ENCODE measurements at places on chromosomes 4 and X.

DNA sequence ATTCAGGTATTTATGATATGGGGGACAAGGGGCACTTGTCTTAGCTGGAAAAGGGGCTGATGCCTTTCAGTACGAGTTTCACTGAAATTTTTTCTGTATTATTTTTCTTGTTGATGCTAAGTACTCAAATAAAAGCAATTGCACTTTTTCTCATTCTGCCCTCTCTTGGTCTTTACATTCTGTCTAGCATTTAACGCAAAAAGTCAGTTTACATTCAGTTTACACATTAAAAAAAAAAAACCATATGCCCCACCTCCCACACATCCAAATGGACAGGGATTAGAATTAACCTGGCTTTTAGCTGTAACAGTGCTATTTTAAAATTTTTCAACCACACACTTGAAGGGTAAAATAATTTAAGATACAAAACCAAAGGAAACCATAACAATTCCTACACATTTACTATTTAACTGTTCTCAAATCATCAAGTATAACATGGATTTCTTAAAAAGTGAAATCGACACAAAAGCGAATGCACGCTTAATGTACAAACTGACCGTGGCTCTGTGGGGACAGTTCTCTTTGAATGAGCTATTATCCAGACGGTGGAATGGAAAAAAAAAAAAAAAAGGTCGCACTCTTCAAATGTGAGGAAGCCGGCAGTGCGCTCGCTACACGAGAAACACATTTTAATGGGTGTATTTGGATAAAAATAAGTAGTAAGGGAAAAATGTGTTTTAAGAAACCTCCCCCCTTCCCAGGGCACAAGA lies 1.4 kb downstream of the AMMECR1 start:
- no peak for DNase-seq

DNA sequence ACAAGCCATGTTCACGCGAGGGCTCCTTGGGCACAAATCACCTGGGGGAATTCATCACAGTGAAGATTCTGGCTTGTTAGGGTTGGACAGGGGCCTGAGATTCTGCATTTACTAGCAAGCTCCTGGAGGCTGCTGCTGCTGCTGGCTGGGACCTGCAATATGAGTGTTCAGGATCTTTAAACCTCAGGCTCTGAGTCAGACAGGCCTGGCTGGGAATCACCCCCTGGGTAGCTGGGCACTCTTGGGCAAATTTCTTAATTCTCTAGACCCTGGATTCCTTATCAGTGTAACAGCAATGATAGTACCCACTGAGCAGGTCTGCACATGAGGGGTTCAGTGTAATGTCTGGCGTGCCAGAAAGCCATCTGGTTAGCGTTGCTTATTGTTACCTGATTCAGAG lies 101.5 kb downstream of the DHX15 start:
- DNase-seq, result no peak

DNA sequence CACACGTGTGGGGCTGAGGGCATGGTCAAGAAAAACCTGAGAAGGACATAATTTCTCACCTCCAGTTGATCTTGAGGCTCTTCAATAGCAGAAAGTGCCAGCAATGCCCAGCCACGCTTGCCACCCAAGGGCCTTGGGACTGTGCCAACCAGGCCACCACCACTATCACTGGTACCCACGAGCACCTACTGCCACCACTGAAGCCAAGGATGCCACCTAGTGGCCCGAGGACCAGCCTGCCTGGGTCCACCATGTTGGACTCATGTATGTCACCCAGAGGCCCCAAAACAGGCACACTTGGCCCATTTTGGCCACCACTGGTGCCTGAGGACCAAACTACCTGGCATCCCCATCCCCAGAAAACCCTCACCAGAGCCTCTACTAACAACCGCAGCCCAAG lies 191.8 kb downstream of the ADAM29 start:
- no peak for DNase-seq

DNA sequence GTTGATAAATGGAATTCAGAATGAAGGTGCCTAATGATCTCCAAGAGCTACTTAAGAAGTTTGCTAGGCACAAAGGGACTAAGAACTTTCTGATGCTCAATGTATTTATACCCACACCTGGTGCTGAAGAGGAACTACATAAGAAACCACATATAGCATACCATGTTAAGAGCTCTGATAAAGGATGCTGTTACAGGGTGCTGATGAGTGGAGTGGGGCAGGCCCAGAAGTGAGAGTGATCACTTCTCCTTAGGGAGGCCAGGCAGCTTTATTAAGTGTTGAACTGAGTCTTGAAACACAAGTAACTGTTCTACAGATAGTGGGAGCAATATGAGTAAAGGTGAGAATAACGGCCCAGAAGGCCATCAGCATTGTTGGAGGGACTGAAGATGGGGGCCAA lies 68.3 kb upstream of the CHRDL1 start:
- no peak for DNase-seq

GRCh38 chr4:123597586-123597985 lies 201.0 kb downstream of the SPRY1 start:
- no peak for DNase-seq

DNA sequence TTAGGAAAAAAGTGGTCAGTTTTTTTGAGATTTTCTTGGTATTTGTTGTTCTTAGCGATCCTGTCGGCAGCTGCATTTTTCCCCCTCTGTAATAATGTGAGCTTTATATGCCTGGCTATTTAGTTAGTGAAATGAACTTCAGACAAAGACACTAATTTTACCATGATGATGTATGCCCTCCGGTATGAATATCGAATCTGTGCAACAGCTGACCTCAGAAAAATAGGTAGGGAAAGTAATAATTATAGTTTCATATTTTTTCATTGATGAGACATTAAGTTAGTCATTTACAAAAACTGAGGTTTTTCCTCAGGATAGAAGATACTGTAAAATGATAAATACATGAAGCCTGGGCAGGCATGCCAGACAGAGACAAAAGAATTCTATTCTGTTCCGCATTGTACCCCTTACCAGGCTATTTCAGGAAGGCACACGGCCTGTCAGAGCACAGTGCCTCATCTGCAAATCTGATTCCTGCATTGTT lies 155.8 kb downstream of the SHROOM3 start:
- no peak for DNase-seq

DNA sequence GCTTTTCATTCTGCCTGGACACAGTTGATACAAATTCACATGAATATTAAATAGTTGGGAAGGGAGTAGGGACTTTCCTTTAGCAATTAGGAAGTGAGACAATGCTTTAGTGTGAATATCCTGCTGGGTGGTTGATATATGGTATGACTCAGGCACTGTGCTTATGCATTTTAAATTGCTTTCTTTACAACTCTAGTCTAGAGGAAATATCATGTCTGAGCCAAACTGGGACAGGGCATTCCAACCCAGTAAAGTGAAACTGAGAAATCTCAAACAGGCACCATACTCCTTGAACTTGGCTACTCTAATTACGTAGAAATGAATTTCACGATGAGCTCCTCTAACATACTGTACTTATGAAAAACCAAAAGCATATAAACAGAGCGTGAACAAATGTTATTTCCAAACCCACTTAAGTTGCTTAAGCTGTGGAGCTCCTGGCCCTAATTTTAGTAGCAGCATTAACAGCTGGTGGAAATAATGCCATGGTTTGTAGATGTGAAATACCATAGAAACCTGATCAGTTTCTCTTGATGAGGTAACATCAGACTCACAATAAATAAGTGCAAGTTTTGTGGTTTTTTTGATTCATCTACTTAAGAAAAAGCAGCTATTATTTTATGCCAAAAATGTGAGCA lies 242.9 kb upstream of the GK2 start:
- DNase-seq, result no peak

GRCh38 chr4:100312615-100313350 lies 122.5 kb upstream of the DDIT4L start:
- DNase-seq, result no peak

GRCh38 chrX:9072281-9072680 lies 38.4 kb upstream of the FAM9B start:
- no peak for DNase-seq
